Pulmonary artery endothelial cell (primary cell): ENCODE measurements at places on chromosomes 1 and 21. TPM values are rescaled to one million over a fixed set of nuclear protein-coding genes. Genes with fewer than 3 reads are reported as not detected.

Gene S100A2
- 1.6 and 2.2 TPM in 2 replicates for total RNA-seq

Gene MANEAL
- total RNA-seq, result 0.40 and 0.88 TPM in 2 replicates

Gene APCS
- total RNA-seq, result not detected in 2 replicates

Gene TTLL10
- not detected in 2 replicates for total RNA-seq

Gene CFHR4
- total RNA-seq, result not detected in 2 replicates

Gene SLC35F3
- not detected in 2 replicates for total RNA-seq

Gene SLC22A15
- total RNA-seq, result 0.04 TPM in 1 of 2 replicates, not detected in the other

Gene KLHDC7A
- not detected in 2 replicates for total RNA-seq

DNA sequence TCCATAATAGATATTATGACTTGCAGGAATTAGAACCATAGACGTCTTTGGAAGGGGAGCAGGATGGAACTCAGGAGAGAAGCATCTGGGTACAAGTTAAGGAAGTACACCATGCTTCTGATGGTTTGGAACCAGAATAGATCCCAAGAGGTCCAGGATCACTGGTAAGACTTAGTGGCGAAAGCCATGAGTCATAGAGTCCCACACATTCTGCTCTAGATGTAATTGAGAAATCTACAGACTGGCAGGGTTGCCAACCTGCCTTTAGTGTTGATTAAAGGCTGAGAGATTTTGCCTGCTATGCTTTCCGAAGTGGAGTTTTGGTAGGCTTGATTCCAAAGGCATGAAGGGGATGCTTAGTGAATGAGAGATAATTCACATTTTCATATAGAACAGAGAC is 57.1 kb upstream of the C1orf87 start:
- DNase-seq, result no peak

DNA sequence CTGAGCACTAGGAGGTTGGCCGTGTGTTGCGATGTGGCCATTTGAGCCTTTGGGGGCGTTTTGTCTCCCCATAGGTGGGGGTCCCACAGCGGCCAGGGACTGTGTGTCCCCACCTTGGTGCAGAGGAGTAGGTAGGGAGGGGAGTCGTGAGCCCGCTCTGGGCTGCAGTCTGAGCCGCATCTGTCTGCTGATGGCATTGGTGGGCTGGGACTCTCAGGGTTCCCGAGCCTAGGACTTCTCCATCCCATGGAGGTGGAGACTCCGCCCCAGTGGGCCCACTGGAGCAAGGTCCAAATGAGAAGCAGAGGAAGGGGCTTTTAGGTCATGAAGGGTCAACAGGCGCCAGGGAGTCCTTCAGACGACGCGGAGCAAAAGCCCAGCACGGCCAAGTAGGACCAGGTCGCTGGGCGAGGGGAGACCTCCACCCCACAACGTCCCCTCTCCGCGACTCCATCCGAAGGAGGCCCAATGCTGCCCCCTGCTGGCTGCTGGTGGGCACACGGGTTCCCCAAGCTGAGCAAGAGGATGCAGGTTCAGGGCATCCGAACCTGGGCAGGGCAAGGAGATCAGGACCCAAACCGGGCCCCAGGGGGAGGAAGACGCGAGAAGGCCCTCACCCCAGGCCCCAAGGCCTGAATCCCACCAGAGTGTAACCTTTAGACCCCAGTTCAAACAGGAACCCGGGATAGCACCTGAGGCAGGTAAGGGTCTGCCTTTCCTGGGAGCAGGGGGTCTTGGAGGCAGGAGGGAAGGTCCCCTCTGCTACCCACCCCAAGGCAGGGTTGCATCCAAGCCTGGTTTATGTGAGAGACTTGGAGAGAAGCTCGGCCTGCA is 14.9 kb downstream of the TTC34 start:
- DNase-seq, result no peak

- no peak for DNase-seq
Measured at GRCh38 chr21:37863842-37864241, 52.4 kb downstream of the KCNJ6 start.

GRCh38 chr21:36934864-36935420 is 31.5 kb downstream of the HLCS start:
- no peak for DNase-seq

DNA sequence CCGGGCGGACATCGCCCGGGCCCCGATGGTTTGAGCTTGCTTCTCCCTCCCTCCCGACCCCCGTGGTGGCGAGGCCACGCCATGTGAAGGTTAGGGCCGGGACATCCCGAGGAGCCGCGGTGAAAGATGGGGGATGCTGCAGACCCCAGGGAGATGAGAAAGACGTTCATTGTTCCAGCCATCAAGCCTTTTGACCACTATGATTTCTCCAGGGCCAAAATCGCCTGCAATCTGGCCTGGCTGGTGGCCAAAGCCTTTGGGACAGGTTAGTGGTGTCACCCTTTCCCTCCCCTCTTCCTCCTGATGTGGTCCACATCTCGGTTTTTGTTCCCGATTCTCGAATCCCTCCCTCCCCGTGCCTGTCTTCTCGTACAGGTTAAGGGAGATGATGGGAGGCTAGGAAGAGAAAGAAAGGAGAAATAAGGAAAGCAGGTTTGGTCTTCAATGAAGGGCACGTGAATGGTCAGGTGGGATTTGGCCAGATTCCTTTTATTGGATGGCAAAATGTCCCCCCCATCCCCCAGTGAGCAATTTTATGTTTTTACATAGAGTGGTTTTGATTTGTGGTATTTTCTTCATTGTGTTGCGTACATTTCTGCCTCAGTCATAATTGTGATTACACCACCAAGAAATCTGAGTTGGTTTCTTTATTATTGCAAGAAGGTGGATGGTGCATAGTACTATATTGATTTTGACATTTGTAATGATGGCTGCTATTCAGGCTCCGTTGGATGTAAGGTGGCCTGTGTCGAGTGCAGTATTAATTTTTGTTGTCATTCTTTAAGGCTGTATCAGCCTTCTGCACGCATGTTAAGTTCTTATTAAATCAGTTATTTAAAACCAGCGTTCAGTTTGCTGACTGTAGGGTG is 1.2 kb downstream of the CAMSAP2 start:
- DNase-seq, result no peak

DNA sequence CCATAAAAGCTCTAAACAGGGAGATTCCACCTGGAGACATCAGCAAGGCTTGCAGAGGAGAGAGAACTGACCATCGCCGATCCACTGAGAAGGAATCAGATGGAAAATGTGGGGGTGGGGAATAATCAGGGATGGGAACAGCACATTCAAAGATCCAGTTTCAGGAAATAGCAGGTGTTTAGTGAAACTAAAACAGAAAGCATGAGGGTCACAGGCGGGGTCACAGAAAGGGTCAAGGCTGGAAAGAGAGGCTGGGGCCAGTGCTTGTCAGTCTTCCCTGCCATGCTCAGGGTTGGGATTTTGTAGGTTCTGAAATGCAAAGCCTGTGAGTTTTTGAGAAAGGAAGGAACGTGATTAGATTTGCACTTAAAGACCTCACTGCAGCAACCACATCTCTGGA is 103.2 kb downstream of the HLCS start:
- no peak for DNase-seq

GRCh38 chr1:40462956-40463590 is 12.8 kb downstream of the ZFP69B start:
- DNase-seq, result no peak

DNA sequence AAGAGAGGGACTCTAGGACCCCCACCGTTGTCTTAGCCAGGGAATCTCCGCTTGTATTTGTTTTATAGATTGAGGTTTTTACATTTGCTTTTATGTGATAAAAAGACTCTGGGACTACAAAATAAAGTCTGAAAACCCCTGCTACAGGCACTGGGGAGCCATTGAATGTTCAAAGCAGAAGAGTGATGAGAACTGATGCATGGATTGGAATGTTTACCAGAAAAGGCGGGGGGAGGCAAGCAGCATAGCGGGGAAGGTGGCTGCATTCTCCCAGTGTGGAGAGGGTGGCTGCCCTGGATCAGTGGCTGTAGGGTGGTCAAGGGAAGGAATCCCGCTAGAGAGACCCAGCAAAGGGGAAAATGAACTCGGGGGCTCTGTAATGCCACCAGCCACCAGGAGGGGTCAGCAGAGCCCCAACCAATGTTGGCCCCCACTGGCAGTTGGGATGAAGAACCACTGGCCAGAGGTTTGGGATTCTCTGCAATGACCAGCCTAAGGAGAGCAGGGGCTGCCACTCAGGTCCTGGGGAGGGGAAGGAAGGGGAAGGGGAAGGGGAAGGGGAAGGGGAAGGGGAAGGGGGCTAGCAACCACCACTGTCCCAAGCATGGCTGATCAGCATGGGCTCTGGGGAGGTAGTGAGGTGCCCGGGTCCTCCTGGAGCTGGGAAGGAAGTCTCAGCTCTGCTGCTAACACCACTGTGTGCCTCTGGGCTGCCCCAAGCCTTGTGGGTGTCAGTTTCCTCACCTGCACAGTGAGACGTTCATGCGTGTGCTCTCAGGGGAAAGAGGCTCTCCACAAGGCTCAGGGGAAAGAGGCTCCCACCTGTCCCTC is 19.2 kb upstream of the PEF1 start:
- DNase-seq, result no peak

GRCh38 chr1:20403423-20404145 is 82.4 kb downstream of the CAMK2N1 start:
- no peak for DNase-seq
